ENCODE measurements at places on chromosomes 2 and 18.

GRCh38 chr2:129864719-129865118 is 114.7 kb upstream of the RAB6C start:
- DNase-seq, result no peak

GRCh38 chr2:65122313-65122712 is 7.6 kb downstream of the RAB1A start:
- no peak for DNase-seq

- DNase-seq, result no peak
These were observed 104.7 kb downstream of the VSNL1 start for GRCh38 chr2:17644997-17645720.

DNA sequence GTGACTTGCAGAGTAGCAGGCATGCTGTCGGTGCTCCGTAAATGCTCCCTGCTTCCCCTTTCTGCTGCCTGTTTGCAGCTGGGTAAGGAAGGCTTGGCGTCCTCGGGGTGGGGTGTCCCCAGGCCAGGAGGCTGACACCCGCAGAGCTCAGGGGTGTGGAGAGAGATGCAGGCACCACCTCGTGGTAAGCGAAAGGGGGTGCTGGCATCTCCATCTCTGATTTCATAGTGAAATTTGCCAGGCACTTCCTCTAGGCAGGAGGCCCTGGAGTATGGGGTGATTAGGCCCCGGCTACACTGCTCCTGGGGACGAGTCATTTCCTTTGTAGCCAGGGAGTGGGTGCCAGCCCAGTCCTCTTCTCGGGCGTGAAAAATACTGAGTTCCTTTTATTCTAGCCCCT is 160.4 kb downstream of the KLHL29 start:
- no peak for DNase-seq

- no peak for DNase-seq
These were observed 73.5 kb downstream of the GALNT3 start for GRCh38 chr2:165720511-165720910.

DNA sequence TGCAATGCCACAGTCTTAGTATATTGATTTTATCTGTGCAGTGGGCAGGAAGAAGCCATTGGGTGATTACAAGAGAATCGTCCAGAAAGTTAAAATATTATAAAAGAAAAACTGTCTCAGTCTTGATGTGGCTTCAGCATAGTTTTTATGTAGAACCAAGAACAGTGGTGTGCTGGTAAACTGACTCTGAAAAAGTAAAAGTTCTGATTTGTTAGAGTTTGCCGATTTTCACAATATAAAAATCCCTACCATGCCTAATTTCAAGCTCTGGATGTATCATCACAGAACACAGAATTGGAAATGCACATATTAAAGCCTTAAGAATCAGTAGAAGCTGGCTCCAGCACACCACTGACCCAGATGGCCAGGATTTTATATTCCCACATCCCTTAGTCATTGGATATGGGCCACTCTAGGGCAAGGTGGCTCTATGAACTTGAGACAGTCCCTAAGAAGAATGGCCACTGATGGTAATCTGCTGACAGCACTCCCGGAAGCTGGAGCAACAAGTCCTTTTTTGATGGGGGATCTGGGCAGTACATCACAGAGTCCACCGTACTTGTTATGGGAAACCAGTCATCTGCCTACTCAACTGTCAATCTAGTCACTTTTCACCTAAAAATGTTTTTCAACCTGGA is 9.3 kb upstream of the PLEKHM3 start:
- no peak for DNase-seq

GRCh38 chr2:142678164-142678563 is 199.3 kb upstream of the KYNU start:
- DNase-seq, result no peak

DNA sequence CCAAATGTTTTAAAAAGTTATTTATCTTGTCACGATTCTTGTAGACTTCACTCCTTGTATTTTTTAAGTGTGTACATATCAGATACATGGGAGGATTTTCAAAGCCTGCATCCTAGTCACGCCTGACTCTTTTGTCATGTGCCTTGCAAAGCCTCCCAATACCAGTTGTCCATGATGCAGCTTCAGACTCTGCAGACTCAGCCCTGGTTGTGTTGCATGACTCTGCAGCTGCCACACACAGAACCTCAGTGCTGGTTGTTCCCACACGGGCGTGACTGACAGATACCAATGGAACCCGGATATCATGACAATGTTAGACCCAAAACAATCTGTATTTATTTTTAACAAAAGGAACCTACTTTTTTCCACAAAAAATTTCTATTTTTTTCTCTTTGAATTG is 38.2 kb downstream of the TPO start:
- DNase-seq, result no peak

DNA sequence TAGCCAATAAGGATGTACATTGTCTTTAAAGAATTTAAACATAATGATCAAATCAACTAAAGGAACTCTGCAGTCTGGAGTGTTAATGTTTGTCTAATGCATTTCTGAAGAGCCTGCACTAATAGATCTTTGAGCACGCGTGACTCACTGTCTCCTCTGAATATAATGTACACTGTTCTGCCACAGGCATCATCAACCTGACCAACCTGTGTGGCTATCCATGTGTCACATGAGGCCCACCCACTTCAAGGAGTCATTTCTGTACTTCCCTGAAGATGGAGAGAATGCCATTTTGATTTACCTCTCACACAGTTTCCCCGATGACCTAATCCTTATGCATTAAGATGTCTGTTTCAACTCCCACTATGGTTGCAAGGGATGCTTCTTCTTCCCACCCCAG is 434.0 kb upstream of the SPHKAP start:
- no peak for DNase-seq

DNA sequence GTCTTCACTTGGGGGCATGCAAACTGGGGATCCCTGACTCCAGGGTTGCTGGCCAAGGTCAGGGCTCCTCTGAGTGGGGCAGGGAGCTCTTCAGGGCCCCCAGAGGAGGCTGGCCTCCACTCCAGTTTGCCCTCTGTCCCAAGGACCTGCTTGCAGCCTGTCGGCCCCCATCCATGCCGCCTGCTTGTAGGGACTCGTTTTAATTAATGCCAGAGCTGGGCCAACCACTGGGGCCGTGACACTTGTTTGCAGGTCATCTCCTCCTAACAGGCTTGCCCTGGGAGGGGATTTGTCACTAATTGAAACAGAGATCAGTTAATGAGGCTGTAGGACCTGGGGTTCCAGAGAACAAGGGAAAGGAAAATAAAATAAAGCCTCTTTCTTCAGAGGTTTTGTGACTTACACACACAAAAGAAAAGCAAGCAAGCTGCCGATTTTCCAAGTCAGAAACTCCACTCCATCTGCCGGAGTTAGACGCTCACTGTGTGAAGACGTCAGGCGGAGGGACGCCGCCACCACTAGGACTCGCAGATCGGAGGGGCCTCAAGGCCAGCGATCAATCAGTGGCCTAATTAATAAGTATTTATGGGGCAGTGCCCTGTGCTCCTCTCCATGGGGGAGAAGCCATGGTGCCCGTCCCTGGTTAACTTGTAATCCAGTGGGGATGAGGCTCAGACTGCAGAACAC is 75.9 kb downstream of the SFXN5 start:
- no peak for DNase-seq

DNA sequence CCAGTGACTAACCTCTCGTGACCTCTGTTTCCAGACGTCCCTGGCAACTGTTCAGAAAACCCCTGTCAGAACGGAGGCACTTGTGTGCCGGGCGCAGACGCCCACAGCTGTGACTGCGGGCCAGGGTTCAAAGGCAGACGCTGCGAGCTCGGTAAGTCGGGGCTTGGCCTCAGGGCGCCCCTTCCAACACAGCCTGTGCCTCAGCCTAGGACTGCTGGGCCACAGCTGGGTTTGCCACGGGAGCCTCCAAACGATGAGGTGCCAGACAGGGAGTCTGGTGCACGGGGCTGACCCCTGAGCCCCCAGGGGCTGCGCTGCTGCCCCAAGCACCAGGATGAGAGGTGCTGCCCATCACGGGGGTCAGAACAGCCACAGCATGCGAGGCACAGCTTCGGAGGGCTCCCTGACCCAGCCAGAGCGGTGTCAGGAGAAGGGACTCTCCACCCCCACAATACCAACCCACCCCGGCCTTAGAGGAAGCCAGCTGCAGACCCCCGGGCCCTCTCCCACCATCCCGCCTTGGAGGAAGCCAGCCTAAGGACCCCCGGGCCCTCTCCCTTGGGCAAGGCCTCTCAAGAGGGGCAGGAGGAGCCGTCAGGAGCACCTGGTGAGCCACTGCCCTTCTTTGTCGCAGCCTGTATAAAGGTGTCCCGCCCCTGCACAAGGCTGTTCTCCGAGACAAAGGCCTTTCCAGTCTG is 20.3 kb downstream of the MTERF4 start:
- no peak for DNase-seq

- DNase-seq, result no peak
These were observed 734 bp downstream of the KCNG2 start for GRCh38 chr18:79798346-79798998.

DNA sequence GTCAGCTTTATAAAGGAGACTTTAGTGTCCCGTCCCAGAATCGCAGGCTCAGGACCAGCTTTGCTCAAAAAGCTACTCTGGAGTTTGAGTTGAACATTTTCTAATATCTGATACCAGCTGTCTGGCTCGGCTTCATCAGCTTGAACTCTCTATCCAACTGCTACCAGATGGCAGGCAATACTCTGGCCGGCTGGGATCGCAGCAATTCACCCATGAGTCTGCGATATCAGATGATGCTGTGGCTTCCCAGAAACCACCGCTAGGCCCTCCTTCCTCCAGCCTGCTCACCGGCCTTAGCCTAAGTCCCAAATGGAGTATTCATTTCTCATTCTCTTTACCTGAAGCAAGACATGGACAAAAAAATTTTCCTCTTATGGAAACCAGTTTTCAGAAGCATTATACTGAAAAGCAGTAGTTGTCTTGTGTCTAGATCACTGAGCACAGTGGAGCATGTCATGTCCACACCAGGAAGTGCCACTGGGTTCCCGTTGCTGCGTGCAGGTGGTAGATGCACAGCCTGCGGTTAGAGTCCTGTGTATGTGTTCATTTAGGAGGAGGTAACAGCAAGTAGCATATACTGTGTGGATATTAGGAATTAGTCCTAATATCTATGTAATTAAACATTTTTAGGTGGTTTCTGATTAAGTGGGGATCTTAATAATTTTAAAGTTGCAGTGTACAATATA is 162.0 kb upstream of the SOX11 start:
- DNase-seq, result no peak

GRCh38 chr2:136809998-136810397 is 44.7 kb downstream of the THSD7B start:
- DNase-seq, result no peak

- no peak for DNase-seq
These were observed 223.5 kb downstream of the PIK3C3 start for GRCh38 chr18:42178376-42179080.

DNA sequence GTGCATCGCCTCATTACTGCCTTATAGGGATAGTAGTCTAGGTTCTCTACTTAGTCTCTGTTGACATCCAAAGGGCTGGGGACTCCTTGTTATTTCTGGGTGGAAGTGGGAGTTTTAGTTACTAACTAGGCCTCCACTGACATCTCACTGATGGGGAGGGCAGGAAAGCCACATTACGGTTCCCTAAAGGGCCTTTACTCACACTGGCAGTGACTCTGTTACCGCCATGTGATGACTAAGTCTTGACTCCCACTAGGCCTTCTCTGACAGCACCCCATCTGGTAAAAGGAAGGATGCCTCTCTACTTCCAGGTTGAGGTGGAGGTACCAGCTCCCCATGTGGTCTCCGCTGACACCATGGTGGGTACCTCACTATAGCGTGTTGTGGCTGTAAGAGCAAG is 14.0 kb upstream of the BCL2L11 start:
- DNase-seq, result no peak

- DNase-seq, result no peak
These were observed 22.1 kb upstream of the RNF103 start for GRCh38 chr2:86645752-86646151.

GRCh38 chr2:235083822-235084221 is 132.0 kb downstream of the SH3BP4 start:
- no peak for DNase-seq

DNA sequence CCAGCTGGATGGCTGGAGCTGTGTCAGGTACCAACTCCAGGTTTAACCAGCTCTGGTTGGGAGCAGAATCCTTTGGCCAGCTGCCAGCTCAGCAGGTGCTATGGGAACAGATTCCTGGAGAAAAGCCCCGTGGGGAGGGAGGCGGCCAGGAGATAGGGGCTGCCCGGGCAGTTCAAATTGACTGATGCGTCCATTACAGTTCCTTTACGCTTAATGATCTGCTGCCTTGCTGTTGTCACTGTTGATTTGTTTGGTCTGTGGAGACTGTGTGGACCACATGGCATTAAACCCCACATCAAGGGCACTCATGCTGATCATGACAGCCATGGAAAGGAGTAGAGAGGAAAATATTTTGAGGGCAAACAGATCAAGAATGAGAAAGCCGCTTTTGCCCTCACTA is 200.0 kb downstream of the TSN start:
- DNase-seq, result no peak

DNA sequence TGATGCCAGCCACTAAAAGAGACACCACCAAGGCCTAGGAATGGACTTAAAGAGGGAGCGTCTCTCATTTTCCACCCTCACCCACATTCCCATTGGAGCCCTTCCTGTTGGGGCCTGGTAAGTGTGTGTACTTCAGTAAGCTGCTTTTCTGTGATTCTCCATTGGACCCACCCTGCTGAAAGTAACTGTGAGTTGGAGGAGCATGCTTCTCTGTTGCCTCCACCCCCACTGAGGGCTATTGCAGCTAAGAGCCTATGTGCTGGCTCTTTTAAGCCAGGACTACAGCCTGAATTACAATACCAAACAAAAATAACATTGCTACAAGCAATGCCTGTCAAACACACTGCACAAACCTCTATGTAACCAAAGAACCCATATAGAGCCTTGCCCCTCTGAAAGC is 81.1 kb downstream of the TRABD2A start:
- no peak for DNase-seq

GRCh38 chr2:46435796-46436360 is 43.5 kb upstream of the TMEM247 start:
- DNase-seq, result no peak

DNA sequence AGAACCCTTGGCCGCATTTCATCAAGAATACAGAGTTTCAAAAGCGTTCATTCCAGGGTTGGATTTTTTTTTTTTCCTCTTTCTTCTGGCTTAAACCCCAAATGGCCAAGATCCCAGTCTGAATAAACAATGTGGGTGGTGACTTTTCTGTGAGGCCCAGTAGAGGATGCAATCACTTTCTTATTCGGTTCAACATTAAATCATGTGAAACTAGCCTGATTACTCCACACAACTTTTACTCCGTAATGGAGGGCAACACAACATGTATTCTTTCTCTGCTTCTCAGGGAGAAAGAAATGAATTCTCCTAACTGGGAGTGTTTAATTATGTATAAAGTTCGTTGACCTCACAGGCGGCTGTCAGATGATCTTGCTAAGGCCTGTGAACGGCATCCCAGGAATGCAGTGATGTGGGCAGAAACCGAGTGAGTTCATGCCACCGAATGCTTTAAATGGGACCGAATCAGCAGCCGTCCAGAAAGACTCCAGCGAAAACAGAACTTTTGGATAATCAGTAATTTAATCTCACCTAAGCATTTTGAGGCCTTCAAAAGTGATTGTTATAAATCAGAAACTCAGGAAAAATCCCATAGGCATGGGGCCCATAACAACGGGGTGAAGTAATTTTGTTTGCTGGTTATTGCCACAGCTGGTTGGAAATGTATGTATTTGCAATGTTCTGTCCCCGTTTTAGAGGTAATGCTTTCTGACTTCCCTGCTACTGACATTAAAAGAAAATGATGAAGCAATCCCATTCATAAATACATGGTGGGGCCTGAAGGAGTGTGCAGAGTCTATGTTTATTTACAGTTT is 81.5 kb downstream of the BCL2 start:
- no peak for DNase-seq

- no peak for DNase-seq
These were observed 87.4 kb upstream of the KLF7 start for GRCh38 chr2:207252979-207253645.

Data from stimulated activated CD4-positive, alpha-beta T cell treated with anti-CD3 and anti-CD28 coated beads, Interleukin-4, amount 100 ng/mL, for 48 hours (primary cell).